Colonic mucosa (tissue), 4 donors: ENCODE measurements at places on chromosomes 6 and 20. TPM values are rescaled to one million over a fixed set of nuclear protein-coding genes. Genes with fewer than 3 reads are reported as not detected.

DNA sequence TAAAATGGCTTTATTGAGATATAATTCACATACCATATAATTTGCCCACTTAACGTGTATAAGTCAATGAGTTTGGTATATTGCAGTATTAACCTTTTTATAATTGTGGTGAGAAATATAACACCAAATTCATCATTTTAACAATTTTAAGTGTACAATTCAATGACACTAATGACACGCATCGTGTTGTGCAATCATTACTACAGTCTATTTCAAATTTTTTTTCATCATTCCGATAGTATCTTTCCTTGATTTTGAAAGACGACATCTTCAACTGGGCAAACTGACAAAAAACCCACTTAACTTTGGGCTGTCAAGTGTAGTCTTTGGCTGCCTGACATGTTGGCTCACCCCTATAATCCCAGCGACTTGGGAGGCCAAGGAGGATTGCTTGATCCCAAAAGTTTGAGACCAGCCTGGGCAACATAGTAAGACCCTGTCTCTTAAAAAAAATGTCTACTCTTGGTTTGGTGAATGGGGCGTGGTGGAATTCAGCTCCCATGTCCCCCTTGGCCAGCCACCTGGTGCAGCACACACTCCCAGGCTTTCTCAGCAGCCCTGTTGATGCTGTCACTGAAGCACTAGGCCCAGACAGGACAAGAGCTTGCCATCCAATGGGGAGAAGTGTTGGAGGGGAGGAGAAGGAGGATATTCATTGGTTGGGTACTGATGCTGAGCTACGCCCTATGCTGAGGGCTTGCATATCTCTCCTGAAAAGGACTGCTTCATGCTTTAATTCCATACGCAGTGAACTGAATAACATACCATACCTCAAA is 150.5 kb downstream of the CD83 start:
- no peak for DNase-seq
- H3K4me1 ChIP-seq: no peaks in the 10 kb centered on the region
- no peaks in the 10 kb centered on the region for H3K36me3 ChIP-seq
- H3K27ac ChIP-seq: no peak overlapping the region

GRCh38 chr20:3452690-3453089 is 18.1 kb upstream of the ATRN start:
- H3K36me3 ChIP-seq: no peaks in the 10 kb centered on the region
- H3K27me3 ChIP-seq: peaks cover 3% of the 10 kb centered on the region
- DNase-seq: no peak
- H3K27ac ChIP-seq: no peak overlapping the region

GRCh38 chr6:13600036-13600435 is 15.1 kb upstream of the NOL7 start:
- no peak overlapping the region for H3K27ac ChIP-seq
- no peaks in the 10 kb centered on the region for H3K4me1 ChIP-seq
- DNase-seq: no peak
- H3K27me3 ChIP-seq: no peaks in the 10 kb centered on the region
- no peaks in the 10 kb centered on the region for H3K36me3 ChIP-seq
- no peak overlapping the region for H3K4me3 ChIP-seq

DNA sequence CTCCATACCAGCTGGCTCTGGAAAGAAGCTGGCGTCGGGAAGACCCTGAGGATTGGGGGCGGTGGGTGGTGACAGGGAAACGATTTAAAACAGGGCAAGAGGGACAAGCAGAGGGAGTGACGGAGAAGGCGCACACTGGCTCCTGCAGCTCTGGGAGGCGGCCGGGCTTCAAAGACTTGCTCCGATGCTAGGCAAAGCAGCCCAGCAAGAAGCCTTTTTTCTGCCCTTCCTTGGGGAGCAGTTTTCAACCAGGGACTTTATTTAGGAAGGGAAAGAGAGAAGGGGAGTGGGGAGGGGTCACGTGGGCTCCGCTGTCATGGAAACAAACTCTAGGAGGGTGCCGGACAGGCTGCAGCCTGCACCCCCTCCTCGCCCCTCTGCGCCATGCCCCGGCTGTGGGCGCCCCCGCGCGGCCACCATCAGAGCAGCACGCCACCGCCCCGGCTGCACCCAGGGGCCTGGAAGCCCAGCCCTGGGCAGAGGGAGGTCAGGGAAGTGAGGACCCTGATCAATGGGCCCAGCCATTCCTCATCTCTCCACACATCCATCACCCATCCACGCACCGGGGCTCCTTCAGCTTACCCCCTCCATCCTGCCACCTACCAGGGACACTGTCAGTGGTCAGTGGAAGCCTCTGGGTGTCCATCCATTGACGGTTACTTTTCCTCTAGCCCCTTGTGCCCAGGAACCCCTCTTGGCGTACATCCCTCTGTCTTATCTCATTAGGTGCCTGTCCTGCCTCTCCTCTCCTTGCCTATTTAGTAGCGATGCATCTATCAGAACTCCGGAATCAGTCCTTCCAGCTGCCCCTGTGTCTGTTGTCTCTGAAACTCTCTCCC is 66.6 kb upstream of the CCDC167 start:
- H3K27me3 ChIP-seq: peaks cover 9% of the 10 kb centered on the region
- DNase-seq: peak; percentile 34
- H3K36me3 ChIP-seq: no peaks in the 10 kb centered on the region

- H3K4me1 ChIP-seq: no peaks in the 10 kb centered on the region
- H3K36me3 ChIP-seq: no peaks in the 10 kb centered on the region
- DNase-seq: no peak
- H3K27ac ChIP-seq: no peak overlapping the region
- no peak overlapping the region for H3K4me3 ChIP-seq
- no peaks in the 10 kb centered on the region for H3K27me3 ChIP-seq
Observed at GRCh38 chr6:12898603-12899002, 182.0 kb downstream of the PHACTR1 start.

GRCh38 chr6:130198483-130199035 is 24.2 kb downstream of the SAMD3 start:
- H3K27ac ChIP-seq: no peak overlapping the region
- no peaks in the 10 kb centered on the region for H3K36me3 ChIP-seq
- no peaks in the 10 kb centered on the region for H3K4me1 ChIP-seq
- H3K27me3 ChIP-seq: no peaks in the 10 kb centered on the region

DNA sequence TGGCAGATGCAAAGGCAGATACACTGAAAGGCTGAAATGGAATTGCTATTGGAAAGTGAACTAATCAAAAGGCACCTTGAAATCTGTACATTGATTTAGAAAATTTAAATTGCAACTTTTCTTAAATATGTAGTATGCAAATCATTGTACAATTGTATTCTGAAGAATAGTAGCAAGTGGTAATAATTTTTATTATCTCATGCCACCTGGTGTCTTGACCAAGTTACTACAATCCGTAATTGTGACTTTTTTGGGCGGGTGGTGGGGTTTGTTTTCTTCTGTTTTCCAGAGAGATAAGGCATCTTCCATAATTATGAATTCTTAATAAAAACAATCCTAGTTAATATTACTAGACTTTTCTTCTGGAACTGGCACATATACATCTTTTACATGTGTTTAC is 12.5 kb upstream of the BCKDHB start:
- DNase-seq: no peak
- no peaks in the 10 kb centered on the region for H3K36me3 ChIP-seq

DNA sequence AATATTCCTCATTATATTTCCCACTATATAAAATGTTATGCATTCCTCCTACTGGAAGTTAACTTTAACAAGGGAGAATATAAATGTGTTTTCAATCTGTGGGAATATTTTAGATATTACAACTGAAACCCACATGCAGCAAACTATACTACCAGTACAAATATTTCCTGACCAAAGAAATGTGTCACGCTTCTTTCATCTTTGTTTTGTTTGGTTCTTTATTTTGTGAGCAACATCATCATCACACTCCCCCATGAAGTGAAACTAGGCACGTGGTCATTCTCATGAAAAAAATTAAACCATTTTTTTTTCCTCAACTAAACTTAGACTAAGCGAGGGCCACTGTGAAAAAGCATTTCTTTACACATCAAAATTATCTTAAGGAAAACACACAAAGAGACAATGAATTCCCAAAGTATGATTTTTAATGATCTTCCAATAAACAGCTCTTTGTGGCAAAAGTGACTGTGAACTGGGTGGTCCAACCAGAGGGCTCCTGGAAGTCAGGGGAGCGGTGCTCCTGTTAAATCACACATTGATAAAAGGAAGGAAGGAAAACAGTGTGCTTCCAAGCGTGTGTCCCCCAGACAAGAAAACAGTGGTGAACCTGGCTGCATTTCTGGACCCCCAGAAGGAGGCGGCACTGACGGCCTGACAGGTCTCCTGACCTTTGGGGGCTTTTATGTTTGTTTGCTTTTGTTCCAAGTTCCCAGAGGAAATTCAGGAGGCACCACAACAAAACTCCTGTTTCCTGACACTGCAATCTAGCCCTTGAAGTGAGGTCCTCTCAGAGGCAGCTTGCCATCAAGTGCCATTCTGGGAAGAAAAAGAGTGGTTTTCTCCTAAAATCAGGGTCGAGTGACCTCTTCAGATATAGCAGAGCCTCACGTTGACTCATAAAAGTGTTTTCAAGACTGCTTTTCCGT is 166.8 kb upstream of the FOXQ1 start:
- DNase-seq: no peak
- H3K4me3 ChIP-seq: no peak overlapping the region
- H3K27ac ChIP-seq: no peak overlapping the region
- no peaks in the 10 kb centered on the region for H3K4me1 ChIP-seq
- no peaks in the 10 kb centered on the region for H3K36me3 ChIP-seq

DNA sequence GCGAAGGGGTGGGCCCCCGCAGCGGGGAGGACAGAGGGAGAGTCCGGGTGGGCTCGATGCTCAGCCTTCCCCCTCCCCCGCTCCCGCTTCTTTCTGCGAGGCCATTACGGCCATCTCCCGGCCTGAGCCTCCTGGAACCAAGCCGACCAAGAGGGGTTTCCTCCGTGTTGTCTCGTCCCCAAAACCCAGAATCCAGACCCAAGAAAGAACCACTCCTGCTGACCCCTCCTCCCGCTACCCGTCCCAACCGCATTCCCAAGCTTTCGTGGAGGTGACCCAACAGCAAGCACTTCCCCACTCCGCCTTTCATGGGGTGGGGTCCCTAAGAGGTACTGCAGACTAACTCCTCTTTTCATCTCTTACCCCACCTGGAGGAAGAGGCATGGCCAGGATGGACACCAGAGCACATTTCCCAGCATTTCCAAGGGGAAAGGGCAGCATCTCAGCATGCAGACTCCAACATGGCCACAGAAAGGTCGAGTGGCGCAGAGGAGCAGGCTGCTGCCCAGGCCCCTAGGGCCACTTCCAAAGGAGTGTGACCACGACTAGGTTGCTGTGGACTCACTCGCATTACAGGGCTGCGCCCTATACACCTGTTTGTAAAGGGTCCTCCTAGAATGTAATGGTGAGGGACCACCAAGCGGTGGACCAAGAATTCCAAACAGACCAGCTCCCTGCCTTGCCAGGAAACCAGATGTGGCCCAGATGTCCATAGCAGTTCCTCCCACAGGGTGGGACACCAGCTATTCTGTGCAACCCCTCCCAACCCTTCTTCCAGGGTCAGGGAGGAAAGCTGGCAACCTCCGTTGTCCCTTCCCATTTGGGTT is 53.4 kb downstream of the MRPL14 start:
- no peaks in the 10 kb centered on the region for H3K36me3 ChIP-seq
- H3K4me1 ChIP-seq: peaks cover 23% of the 10 kb centered on the region
- peak; percentile 39 for DNase-seq

The TBPL1 gene
- 28.1 TPM for total RNA-seq

The HLA-DQA1 gene
- total RNA-seq: 8.1 TPM

The EPPIN gene
- not detected for total RNA-seq

The SLC35D3 gene
- 0.32 TPM for total RNA-seq

The PHF3 gene
- 43.8 TPM for total RNA-seq

The C20orf202 gene
- total RNA-seq: not detected
